ENCODE measurements at places on chromosomes 2 and 18.

GRCh38 chr2:47346-47725, 1.0 kb upstream of the FAM110C start:
- DNase-seq, result no peak

- DNase-seq, result no peak
Observed at GRCh38 chr18:67194886-67195285, 321.6 kb downstream of the DSEL start.

- no peak for DNase-seq
Observed at GRCh38 chr2:128498086-128498485, 179.4 kb upstream of the HS6ST1 start.

GRCh38 chr18:78268226-78268988, 711.2 kb upstream of the SALL3 start:
- DNase-seq, result no peak

GRCh38 chr2:75560768-75561565, at the start of gene EVA1A:
TSS of gene EVA1A (minus strand) at chr2:75560939. CDS start at chr2:75518140, 42,799 bp downstream.
- DNase-seq, result no peak

DNA sequence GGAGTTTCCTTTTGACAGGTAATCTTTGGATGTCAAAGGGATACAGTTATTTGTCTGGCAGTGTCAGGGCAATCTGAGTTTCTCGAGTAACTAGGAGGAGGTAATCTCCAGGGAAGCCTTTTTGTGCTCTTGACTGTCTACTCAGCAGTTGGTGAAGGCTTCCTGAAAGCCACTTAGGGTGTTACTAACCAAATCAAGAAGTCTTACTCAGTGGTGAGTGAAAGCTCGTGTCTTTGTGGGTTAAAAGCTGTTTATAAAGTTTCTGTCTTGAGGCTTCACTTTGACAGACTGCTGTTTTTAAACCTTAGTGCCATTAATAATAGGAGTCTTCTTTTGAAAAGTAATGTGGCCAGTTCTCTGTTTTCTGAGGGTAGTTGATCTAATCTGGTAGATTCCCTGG, 1.7 kb downstream of the THSD7B start:
- no peak for DNase-seq

GRCh38 chr2:205717999-205718398, 35.7 kb downstream of the NRP2 start:
- DNase-seq, result no peak

GRCh38 chr2:234671716-234672115, 174.8 kb upstream of the ARL4C start:
- no peak for DNase-seq

DNA sequence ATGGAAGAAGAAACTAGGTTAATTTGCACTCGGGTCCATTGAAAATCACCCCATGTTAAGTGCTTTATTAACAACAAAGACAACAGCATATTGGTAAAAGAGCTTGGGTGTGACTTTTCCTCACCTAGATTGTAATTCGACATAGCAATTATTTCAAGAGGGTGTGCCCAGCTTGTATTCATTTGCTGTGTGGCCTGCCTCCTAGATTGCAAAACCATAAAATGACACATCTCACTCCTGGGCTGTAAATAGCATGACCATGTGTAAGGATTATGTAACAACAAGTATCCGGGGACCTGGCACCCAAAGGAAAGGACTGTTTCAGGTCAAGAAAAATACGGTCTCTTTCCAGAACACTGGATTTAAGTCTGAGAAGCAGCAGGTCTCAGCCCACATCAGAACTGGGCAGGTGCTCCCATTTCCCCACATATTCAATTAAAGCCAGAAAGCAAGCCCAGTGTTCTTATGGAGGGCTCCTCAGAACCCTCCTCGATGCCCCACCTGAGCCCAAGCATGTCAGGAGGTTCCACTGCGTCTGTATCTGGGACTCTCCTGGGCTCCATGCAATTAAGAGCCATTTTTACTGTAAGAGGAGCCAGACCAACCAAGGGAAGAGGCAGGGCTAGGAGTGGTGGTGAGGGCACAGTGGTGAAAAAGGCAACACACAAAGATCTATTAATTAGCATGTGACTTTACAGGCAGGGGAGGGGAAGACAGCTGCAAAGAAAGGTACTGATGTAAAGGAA, 39.2 kb downstream of the MREG start:
- no peak for DNase-seq

DNA sequence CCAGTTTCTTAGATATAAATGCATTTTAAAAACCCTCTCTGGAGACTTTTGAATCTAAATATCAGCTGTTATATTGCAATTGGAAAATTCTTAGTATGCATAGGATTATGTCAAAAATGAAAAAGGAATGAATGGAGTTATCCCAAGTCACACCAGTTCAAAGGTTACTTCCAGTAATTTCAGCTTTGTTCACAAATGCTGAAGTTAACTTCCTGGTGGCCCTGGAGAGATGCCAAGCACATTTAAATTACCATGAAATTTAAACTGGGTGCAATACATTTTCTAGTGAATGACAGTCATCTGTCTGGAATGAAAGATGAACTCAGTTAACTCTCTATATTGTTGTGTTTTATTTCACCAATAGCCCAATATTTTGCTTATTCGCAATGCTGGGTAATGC, 753.9 kb downstream of the SUCLG1 start:
- DNase-seq, result no peak

DNA sequence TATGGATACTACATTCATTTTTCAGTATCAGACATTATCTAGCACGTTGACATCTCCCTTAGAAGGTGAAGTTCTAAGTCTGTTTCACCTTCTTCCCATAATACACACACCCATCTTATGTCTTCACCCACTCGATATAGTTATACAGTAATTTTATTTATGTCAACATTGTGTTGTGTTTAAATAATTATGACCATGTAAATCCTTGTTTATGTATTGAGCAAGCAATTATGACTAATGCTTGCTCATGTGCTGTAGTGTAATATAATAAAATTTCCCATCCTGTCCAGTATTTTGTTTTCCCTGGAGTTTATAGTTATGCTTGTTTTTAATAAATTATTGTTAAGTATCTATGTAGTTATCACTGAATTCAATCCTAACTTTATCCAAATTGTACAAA, 163.2 kb downstream of the MTX2 start:
- no peak for DNase-seq

DNA sequence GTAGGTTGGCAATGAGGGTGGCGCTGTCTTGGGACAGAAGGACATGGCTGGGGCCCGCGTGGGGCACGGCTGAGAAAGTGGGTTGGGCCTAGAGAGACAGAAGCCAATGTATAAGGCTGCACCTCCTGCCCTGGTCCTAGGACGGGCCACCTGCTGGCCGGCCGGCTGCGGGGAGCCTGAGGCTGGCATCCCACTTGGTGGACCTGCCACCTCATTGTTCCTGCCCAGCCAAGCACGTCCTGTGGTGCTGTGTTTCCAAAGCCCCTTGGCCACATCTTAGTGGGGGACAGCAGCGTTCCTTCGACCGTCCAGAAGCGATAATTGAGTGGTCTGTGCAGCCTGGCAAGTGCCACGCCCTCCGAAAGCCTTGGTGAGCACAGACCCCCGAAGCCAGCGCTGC, 223.9 kb downstream of the LDLRAD4 start:
- no peak for DNase-seq

DNA sequence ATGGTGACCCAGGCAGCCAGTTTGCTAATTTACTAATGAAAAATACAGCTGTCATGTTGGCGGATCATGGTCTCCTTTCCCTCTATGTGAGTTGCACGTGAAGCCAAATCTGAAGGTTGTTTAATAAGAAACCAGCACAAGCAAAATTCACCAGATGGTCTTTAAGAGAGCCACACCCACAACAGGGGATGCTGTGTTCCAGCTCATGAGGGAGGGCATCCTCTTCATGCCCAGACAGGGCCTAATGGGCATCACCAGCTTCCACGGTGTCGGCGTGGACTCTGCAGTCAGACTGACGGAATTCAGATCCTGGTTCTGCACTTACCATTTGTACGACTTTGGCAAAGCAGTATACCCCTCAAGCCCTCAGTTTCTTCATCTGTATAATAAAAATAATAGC, 39.9 kb downstream of the TMEM247 start:
- DNase-seq, result no peak

DNA sequence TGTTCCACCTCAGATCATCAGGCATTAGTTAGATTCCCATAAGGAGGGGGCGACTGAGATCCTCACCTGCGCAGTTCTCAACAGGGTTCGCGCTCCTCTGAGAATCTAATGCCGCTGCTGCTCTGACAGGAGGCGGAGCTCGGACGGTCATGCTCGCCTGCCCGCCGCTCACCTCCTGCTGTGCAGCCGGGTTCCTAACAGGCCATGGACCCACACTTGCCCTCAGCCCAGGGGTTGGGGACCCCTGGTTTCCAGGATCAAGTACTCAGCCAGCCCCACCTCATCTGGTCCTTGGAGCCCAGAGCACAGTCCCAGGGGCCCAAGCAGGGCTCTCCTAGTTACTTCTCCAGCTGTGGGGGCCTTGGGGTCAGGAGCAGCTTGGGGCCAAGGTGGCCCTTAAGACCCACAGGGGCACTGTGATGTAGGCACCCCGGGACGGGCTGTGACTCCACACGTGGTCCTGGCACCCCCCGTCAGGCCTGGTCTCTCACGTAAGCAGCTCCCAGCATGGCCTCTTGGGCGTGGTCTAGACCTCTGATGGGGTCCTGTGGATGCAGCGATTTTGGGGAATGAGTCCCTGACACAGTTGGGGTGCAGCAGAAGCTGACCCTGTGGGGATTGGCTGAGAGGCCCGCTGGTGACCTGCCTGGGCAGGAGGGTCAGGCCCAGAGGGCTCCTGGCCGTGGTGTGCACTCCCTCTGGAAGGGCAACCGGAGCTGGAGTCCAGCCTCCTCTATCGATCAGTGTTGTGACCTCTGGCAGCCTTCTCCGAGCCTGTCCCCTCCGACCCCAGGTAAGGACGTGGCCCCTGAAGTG, 28.3 kb upstream of the OTOS start:
- no peak for DNase-seq

DNA sequence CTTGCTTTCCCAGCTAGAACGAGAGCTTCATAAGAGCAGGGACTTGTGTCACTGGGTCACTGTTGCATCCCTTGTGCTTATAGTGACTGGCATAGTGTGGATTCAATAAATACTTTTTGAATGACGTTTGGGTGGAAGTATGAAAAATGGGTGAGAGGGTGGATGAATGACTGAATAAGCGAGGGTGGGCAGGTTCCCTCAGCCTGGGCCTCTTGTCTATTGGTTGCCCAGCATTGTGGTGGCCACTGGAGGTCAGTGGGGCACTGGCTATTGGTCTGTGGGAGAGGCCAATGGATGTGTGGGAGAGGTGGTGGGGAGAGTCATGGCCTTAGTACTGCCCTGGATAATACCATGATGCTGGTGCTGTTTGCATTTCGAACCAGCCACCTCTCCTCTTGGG, 93.8 kb upstream of the SKOR2 start:
- DNase-seq, result no peak

DNA sequence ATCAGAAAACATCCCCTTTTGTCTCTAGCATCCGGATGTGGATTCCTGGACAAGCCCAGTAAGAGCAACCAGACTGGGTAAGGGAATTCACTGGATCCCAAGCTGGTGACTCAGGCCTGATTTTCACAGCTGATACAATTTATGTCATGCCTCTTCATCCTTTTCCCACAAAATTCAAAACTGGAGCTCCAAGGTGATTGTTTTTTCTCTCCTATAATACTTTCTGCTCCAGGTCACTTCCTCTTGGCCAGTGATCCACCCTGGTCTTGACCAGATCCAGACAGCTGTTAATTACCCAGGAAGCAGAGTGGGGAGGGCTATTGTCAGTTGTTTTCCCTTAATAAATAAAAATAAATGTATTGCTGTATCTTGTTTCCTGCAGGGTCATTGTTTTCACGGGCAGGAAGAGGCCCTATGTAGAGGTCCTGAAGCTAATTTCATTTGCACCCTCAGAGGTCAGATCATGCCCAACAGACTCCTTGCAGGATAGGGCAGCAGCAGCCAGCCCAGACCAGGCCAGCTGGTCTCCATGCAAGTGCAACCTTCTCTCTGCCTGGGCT, 57.6 kb downstream of the EVA1A start:
- DNase-seq, result no peak

- DNase-seq, result no peak
Observed at GRCh38 chr2:151919786-151920185, 91.6 kb upstream of the ARL5A start.

GRCh38 chr2:145108361-145108778, 588.5 kb upstream of the ZEB2 start:
- no peak for DNase-seq

GRCh38 chr2:27095745-27096651, 9.4 kb downstream of the KHK start:
- no peak for DNase-seq

DNA sequence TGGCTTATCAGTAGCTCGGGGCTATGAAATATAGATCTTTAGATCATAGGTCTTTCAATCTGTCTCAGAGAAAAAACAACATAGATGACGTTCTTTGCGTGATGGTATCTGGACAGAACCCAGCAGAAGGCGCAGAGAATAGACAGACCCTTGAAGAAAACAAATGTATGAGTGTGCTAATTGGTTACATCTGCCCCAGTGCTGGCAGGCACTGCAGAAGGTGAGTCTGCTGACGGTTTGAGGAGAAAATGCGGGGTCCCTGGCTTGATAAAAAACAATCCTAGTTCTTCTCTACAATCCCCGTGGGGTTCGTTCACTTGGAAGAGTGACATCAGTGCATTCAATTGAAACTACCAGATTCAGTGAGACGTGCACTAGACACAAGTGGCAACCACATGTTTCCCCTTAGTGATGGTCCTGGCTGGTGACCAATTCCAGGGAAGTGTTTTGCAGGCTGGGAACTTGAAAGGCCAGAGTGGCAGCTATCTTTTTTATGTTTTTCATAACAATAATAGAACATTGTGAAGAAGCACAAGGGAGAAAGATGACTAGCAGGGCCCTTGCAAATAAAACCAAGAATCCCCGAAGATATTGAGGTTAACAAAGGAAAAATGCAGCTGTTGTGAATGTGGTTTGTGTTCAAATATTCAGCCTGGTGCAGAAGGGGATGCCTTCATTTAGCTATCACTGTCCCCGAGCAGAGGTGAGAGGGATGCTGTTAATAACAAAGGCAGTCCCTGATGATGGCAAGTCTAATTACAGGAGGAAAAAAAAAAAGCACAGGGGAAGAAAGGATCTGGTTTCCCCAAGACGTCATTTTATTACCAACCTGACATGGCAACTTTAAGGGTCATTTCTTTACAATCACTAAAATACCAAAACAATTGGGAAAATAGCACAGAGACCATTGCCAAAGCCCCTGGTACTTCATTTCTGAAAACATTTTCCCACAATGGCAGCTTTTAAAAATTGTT, 337.6 kb upstream of the FIGN start:
- DNase-seq, result no peak

DNA sequence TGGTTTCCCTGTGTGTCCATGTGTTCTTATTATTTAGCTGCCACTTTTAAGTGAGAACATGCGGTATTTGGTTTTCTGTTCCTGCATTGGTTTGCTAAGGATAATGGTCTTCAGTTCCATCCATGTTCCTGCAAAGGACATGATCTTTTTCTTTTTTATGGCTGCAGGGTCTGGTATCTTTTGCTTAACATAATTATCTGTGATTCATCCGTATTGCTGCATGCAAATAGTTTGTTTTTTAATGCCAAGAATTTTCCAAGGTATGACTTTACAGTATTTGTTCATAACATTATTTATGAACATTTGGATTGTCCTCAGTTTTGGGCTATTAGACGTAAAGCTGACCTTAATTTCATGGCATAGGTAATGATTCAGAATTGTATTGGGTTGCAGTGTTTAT, 17.8 kb downstream of the GIGYF2 start:
- no peak for DNase-seq
